ENCODE measurements at places on chromosomes 3 and 15.

DNA sequence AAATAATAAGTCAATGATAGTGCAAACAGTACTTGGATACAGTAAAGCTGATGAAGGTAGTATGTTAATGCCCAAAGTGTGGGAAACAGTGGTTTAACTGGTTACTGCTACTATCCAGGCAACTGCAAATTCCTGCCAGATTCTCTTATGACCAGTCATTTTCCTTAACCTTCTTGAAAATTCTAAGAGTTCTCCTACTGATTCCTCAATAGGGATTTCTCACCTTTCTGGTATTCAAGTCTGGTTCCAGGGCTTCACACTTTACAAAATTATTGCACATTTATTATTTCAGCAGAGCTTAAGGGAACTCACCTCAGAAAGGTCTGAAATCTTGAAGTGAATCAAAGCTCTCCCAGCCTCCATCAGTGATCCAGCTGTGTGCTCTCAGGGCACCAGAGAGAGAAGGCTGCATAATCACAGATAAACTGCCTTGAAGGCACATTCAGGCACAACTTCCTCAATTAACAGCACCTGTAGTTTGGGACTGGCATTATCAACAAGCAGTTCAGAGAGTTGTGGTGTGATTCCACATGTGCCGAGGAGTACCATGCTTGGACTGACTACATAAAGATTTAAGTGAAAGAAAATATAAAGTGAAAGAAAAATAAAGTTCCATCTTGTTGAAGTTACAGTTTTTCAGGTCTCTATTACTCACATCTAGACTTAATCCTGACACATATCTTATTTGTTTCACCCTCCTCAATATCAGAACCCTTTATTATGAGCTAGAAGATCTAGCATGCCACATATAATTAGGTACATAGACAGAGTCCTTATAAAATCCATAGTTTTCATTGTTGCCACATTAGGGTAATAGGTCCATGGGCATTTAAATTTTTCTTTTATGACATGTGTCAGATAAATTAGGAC lies 59.5 kb upstream of the TIPARP start:
- no peak for DNase-seq

DNA sequence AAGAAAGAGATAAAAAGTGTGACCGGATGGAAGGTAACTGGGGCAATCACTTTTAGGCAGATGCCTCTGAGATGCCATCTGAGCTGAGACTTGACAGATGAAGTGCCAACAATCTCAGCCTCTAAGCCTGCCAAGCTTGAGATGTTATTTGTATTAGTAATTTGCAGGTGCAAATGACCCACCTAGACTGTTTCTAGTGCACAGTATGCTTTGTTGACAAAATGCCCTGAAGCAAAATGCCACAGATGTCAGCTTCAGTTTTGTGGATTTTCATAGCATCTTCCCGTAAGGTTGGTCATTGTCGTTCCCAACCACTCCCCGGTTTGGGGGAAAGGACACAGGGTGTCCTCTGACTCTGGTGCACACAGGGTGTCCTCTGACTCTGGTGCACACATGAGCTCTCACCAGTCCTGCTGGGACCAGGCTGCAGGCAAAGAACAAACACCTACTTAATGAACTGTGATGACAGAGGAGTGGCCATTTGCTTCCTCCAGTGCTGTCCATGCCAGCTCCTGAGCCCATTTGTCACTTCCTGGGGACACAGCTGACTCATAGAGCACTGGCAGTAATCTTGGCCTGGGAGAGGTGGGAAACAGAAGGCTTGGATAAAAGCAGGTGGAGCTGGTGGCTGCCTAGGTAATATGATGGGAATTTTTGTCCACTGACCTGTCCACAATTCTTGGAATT lies 16.7 kb upstream of the PPP1R2 start:
- no peak for DNase-seq

- no peak for DNase-seq
Measured at GRCh38 chr3:50430950-50431435, 71.7 kb upstream of the TMEM115 start.

DNA sequence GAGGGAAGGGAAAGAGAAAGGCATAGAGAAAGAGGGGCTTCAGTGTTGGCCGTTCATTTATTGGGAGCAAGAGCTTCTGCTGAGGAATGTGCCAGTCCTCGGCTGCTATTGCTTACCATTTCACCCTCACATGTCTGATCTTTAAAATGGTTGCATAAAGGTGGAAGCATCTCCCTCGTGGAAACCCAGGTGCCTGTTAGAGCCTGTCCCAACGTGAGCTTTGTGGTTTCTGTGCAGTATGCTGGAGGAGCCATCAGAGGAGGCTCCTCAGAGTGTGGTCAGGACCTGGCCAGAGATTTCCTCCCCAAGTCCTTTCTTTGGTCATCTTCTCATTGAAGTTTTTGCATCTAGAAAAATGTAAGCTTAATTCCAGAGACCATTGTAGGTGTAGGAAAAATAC lies 34.4 kb downstream of the PSMD6 start:
- DNase-seq = no peak

GRCh38 chr15:39961051-39961450 lies 27.1 kb downstream of the EIF2AK4 start:
- DNase-seq = no peak

DNA sequence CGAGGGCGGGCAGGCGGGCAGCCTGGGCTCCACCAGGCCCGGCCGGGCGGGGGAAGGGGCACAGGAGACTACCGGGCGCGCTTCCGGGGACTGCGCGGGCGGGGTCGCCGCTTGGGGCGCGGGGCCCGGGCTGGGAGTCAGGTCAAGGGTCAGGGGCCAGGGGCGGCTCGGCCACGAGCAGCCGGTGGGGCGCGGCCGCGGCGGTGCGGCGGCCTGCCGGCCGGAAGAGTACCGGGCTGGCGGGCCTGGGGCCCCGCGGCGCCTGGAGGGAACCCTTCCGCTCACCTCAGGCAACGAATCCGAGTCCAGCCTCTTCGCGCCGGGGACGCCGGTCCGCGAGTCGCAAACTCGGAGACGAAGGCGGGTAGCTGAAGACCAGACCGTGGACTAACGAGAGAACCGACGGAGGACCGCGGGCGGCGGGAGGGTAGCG lies 225 bp downstream of the RHOA start:
- peak; percentile 64 for DNase-seq

DNA sequence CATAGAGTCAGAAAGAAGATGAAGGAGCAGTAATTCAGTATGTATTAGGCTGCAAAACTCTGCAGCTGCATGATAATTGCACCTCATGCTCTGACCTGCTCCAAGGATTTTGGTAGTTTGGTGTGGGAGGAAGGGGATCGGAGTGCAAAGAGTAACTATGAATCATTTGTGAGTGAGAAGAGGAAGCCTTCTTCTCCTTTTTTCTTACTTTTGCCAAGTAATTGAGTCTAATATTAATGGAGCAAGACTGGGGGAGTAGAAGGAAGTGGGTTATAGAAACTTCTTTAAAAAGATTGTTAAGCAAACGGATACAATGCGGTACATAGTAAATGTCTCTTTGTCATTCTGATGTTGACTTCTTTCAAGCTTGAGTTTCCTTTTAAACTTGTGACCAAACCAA lies 276.5 kb downstream of the EDEM1 start:
- no peak for DNase-seq

GRCh38 chr15:23497710-23498111 lies 50.7 kb upstream of the GOLGA6L2 start:
- no peak for DNase-seq

DNA sequence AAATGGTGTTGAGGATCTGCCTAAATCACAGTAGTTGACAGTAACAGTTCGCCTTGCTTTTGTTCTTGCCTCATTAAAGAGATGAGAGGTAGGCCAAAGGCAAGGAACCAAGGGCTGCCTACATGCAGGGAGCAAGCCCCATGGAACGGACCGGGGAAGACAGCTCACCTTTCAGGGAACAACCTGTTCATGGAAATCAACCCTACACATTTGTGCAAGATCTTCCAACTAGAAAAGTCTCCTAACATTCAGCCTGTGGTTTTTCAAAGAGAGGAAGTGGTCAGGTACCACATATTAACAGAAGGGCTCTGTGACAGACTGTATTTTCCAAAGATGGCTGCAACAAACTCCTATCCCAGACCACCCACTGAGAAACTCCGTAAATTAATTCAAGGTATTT lies 1031.8 kb upstream of the NR2F2 start:
- no peak for DNase-seq

DNA sequence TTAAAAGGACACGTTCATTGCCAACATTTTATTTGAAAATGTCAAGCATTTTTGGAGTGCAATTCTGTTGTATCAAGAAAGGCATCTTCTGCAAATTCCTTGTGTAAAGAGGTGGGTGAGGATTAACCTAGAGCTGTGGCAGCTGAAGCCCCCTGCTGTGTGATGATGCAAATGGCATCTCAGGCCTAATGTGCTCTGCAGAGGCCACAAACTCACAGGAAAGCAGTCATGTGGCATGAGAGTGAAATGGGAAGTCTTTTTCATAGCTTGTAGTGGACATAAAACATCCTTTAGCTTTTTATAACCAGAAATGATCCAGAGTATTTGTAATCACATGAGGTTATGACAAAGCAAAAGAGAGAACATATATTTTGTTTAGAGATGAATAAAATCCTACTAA lies 6.4 kb downstream of the CADM2 start:
- no peak for DNase-seq

- no peak for DNase-seq
Measured at GRCh38 chr15:45495588-45495987, 27.0 kb downstream of the SLC30A4 start.

GRCh38 chr3:83765956-83766355 lies 1192.8 kb upstream of the CADM2 start:
- no peak for DNase-seq

DNA sequence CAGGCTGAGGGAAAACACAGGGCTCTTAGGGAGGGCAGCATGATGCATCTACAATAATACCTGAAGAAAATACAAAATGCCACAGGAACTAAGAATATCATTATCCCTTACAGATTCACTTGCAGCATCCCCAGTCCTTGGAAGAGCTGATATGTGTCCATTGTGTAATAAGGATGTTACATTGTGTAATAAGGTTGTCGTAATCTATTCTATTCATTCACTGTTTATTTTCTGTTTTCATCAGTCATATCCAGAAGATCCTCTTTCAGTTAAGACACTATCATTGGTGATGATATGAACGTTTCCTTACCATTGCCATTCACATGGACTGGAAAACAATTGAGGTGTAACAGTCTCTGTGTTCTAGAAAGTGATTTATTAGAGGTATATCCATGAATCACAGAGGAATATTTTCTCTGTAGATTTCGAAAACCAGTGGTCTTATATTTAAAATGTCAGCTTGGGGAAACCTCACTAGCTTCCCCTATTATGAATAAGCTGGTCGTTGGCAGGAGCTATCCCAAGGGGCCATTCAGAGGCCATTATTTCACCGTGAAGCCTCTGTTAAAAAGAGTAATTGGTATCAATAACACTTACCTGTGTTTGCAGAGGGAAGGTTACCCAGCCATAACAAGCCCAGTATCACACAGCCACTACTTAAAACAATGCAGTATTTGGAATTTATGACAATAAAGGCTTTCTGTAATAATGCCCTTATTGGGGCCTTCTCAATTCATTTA lies 241.1 kb downstream of the ZNF385D start:
- DNase-seq = no peak

- no peak for DNase-seq
Measured at GRCh38 chr3:197168606-197169005, 129.8 kb downstream of the DLG1 start.

DNA sequence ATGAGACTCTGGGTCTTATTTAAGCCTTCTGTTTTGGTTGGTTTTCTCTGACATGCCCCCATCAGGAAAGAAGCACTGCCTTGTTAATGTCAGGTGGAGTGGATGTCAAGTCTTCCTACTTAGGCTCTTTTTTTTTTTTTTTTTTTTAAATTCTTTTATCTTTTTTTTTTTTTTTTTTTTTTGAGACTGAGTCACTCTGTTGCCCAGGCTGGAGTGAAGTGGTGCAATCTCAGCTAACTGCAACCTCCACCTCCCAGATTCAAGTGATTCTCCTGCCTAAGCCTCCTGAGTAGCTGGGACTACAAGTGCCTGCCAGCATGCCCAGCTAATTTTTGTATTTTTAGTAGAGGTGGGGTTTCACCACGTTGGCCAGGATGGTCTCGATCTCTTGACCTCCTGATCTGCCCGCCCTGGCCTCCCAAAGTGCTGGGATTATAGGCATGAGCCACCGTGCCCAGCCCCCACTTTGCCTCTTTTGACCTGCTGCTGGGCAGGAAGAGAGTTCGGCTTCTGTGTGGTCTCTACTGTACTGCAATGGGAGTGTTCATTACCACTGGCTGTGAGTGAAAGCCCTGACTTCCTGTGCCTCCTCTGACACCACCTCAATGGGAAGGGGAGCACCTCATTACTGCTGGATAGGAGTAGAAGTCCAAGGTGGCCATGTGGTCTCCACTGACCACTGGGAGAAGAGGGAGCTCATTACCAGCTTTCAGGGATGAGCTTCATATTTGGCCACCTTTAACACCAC lies 10.9 kb downstream of the CTDSPL start:
- no peak for DNase-seq

DNA sequence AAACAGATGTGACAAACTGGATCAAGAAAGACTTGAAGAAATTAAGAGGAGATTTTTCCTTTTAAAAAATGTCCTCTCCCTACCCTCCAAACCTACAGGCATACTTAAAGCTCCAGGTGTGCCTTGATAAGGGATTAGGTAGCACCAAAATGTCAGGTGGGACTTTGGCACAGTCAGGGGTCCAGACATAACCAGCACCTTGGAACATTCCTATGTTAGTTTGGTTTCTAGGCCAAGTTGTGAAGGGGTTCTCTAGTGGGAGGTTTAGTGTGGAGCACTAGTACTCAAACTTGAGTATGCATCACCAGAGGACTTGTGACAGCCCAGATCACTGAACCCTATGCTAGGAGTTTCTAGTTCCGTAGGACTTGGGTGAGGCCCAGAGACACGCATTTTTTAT lies 13.9 kb downstream of the ILDR1 start:
- no peak for DNase-seq

DNA sequence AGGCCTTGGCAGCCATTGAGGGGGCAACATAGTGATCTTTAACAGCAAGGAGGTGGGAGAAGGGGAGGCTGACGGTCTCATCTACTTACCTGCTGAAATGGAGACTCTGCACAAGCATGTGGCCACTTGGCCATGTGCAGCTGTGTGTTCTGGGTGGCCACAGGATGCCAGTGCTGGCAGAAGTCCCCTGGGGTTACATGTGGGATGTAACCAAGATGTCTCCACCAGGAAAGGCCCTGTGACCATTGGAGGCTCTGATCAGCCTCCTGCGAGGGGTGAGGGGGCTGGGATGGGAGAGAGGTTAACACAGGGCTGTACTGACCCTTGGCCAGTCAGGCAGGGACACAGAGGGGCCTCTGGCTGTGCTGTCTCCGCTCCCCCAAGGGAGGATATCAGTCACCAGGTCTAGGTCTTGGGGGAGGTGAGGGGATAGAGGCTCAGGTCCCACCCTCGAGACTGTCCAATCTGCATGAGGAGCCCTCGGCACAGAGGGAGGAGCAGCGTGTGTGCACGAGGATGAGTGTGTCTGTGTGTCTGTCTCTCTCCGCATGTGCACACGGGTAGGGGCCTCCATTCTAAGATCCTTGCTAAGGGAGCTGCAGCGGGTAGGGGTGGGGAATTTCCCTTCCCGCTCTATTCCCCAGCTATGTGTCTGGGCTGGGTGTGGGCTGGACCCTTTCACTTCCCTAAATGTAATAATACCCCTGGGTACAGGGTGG lies 19.5 kb downstream of the PRKCD start:
- DNase-seq = peak; percentile 82

- no peak for DNase-seq
Measured at GRCh38 chr15:68341760-68342725, 64.5 kb downstream of the FEM1B start.

- DNase-seq = no peak
Measured at GRCh38 chr3:32836601-32837000, 18.8 kb downstream of the TRIM71 start.

- DNase-seq = no peak
Measured at GRCh38 chr15:45268135-45268534, 16.1 kb downstream of the SLC28A2 start.
